ENCODE measurements at places on chromosomes 4 and X. TPM values are rescaled to one million over a fixed set of nuclear protein-coding genes. Genes with fewer than 3 reads are reported as not detected.

The CD99 gene
- 95.6 TPM for total RNA-seq

The GAGE1 gene
- total RNA-seq, result not detected

- no peak for DNase-seq
Observed at GRCh38 chrX:80285131-80285773, 135.0 kb upstream of the TENT5D start.

GRCh38 chr4:146957237-146957636, 11.6 kb upstream of the TTC29 start:
- DNase-seq, result no peak

GRCh38 chr4:173508386-173509035, 21.5 kb downstream of the HAND2 start:
- no peak for DNase-seq

DNA sequence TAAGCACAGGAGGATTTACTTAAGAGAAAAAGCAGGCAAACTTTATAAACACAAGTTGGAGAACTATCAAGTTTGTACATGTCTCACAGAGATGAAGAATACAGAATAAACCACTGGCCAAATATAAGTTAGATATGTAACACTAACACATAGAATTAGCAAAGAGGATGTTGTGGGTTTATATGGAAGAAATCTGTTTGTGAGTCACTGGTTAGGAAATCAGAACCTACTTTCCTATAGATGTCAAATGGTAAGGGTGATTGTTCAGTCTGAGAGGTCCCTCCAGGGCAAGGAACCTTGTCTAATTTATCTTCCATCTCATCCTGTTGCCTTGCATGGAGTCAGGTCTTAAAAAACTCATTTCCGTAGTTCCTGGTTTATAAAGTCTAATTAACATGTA, 14.8 kb upstream of the ART3 start:
- DNase-seq, result no peak

DNA sequence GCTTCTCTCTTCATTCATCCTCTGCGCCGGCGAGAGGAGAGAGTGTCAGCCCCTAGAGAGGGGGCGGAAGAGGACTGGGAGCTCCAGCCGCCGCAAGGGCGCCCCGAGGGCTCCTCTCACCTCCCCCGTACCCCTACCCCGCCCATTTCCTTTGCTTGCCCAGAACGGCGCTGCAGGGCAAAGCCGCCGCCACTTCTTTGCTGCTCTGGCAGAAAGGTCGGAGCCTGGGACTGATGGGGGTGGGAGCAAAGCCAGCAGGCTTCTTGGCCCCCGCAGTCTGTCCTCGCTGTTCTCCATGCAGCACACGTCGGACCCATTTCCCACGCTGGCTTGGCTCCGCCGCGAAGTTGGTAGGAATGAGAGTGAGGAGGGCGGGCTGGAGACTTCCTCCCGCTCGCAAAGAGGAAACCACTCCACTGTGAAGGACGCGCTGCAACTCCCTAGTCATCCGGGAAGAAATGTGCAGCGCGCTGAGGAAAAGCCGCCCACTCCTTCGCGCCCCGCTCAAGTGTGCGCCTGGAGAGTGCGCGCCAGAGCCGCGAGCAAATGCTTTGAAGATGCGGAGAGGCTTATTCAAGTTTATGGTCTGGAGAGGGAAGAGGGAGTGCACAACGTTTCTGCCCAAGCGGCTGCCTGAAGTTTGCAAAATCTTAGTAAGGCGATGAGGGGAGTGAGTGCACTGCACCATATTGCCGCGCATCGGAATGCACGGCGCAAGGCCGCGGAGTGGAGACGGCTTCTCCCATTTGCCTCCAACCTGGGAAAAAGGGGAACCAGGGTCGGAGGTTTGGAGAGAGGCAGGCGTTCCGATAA, 2.8 kb upstream of the PCDH7 start:
- peak; percentile 51 for DNase-seq

DNA sequence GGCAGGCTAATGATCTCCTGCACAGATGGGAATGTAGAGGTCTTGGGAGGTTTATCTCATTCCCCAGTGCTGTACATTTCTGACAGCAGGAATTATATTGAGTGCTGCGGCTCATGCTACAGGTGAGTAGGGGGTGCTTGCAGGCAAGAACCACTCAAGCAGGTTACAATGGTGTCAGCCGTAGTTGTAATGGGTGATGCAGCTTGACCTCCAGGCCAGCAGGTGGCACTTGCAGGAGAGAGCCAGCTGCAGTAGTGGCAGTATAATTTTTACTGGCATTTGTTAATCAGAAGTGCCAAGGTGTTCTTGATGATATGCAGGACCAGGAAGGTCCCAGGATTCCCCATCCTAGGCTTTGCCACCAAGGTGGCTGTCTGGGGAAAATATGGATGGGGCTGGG, 759.6 kb upstream of the NDST4 start:
- no peak for DNase-seq

GRCh38 chr4:1473718-1474117, 67.5 kb upstream of the NKX1-1 start:
- DNase-seq, result no peak

GRCh38 chrX:10457092-10457491, 163.3 kb downstream of the MID1 start:
- DNase-seq, result no peak

DNA sequence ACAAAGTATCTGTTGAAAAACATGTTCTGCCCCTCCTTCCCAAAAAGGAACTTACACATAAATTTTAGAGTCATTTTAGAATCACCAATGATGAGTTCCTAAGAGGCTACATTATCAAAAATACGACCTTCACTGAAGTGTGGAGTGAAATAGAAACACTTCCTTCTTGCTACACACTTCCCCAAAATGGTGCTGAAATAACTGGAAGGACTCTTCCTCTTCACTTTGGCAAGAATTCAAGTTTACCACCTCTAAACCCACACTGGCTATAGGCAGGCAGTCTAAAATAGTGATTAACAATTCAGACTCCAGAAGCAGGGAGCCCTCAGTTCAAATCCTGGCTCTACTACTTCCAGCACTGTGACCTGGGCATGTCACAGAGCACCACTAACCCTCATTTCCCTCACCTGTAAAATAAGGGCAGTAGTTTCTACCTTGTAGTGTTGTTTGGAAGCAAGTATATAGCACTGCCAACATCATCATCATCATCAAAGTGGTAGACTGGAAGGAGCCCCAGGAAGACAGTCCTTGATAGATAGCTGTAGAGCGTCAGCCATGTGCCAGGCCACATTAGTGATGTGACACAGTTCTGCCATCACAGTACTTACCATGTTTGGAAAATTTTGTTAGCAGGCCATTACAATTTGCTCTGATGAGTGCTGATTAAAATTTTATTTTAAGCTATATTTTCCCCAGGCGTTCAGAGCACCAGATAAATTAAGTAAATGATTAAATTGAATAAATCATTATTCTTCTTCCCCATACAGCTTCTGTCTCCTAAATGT, 103.3 kb downstream of the PARM1 start:
- DNase-seq, result no peak

Measured in urinary bladder (tissue), 4 donors.